ENCODE measurements at places on chromosomes 7 and 10.

DNA sequence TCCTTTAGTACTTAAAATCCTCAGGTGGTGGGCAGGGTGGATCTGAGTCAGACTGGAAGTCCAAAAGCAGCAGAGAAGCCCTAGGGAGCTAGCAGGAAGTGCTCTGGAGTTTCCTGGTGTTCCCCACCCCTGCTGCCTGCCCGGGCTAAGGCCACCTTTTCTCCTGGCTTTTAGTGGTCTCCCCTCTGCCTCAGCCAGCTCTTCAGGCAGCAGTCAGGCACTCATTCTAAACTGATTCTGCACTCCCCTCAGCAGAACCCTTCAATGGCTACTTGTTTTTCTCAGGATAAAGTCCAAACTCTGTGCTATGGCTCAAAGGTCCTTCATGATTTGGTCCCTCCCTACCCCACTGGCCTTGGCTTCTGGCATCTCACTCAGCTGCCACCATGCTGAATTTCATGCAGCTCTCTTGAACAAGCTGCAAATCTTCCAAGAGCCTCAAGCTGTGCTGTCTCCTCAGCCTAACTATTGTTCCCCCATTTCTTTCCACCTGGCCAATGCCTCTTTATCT is 28.9 kb upstream of the DNMBP start:
- no peak for DNase-seq

DNA sequence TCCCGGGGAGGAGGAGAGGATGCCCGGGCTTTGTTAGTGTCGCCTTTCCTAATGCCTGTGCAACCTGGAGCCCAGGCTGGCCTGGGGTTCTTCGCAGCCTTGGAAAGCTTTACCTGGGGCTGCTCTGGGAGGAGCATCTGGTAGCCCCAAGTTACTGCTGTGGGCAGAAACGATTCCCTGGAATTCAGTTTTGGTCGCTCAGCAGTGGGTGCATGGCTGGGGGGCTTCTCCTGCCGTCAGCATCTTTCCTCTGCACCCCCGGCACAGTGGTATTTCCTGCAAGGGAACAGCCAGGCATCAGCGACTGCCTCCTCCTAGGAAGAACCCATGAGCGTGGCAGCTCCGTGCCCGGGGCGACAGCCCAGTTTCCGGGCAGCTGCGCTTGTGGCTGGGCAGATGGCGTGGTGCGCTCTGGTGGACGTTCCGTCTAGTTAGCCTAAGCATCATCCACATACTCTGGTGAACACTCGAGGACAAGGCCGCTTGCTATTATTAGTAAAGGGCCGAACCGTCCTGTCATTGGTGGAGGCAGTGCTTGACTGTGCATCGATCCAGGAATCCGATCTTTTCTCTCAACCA is 107.0 kb upstream of the BTBD16 start:
- no peak for DNase-seq

- no peak for DNase-seq
These were observed 42.2 kb upstream of the EGR2 start for GRCh38 chr10:62858364-62858763.

DNA sequence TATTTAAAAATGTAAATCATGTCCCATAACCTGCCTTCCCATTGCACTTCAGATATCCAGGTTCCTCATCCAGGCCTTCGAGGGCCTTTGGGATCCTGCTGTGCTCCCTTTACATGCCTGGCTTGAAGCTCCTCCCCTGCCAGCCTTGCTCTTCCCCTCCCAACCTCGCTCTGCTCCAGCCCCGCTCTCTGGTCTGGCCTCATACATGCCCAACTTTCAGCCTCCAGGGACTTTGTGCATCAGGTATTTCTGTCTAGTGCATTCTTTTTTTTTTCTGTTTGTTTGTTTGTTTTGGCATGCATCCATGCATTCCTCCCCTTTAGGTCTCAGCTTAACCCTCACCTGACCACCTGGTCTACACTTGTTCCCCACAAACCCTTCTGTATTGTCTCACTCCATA is 160.3 kb downstream of the SNX10 start:
- no peak for DNase-seq

All from CD4-positive, alpha-beta T cell treated with Interleukin-17A for 1 hour (primary cell).